ENCODE measurements at places on chromosomes 2 and 18.
A peak's percentile ranks its signal among the peaks of the same experiment; 100 is the strongest.

- H3K27me3 ChIP-seq, result no peaks in the 10 kb centered on the region
- H3K4me3 ChIP-seq, result no peak overlapping the region
- H3K36me3 ChIP-seq, result no peaks in the 10 kb centered on the region
- H3K4me1 ChIP-seq, result no peaks in the 10 kb centered on the region
Measured at GRCh38 chr2:237466211-237466610, 20.8 kb upstream of the MLPH start.

DNA sequence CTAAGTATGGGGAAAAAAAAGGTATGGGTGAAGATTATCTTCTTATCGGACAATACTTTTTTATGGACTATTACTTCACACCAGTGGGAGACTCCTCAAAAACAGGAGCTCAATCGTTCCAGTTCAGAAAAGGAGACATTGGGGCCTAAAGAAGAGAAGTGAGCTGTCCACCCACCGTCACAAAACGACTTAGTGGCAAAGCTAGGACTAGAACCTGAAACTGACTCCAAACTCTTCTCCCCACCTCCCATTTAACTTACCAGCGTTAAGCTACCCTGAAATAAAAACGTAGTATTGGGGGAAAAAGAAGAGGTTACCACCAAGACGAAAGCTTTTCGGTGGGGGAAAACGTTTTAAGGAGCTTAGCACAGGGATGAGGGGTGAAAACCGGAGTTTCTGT lies 503 bp downstream of the GTF3C3 start:
- H3K27ac ChIP-seq, result peak overlapping the region; percentile 85
- H3K36me3 ChIP-seq, result no peaks in the 10 kb centered on the region
- no peak for DNase-seq
- H3K4me3 ChIP-seq, result peak overlapping the region; percentile 73
- H3K4me1 ChIP-seq, result no peaks in the 10 kb centered on the region
- no peaks in the 10 kb centered on the region for H3K27me3 ChIP-seq

DNA sequence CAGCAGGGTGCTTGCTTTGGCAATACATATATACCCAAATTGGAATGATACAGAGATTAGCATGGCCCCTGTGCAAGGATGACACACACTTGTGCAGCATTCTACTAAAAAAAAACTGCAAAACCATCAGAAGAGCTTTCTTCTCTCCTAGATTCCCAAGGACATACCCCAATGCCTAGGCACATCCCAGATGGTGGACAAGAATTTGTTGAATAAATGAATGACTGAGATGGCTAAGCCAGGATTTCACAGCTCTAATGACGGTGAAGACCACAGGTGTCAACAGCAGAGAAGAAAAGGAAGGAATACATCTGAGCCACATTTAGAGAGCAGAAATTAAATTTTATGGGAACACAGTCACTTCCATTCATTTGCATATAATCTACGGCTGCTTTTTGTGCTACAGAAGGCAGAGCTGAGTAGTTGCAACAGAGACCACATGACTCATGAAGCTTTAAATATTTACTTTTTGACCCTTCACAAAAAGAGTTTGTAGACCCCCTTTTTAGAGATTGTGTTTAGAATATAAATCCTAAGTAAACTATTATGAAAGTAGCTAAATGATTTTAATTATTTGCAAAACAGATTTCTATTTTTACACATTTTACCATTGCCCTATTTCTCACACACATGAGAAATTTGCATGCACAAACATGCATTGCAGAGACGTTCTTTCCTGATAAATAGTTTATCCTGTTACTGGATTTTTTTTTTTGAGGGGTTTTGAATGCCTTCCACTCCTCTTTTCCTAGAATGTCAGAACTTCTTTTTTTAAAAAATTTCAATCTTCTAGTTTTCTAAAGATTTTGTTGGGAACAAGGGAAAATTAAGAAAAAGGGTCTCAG lies 119.0 kb downstream of the PMAIP1 start:
- H3K4me3 ChIP-seq, result no peak overlapping the region
- H3K27ac ChIP-seq, result no peak overlapping the region

DNA sequence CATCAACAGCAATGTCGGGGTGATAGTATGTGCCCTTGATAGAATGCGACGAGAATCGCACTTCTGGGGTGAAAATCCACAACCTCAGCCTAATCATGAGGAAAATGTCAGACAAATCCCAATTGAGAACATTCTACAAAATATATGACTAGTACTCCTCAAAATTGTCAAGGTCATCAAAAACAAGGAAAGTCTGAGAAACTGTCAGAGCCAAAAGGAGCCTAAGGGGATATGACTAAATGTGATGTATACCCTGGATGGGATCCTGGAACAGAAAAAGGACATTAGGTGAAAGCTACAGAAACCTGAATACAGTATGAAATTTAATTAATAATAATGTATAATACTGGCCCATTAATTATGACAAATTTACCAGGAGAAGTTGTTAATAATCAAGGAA lies 7.6 kb upstream of the CACNB4 start:
- no peaks in the 10 kb centered on the region for H3K36me3 ChIP-seq
- H3K27ac ChIP-seq, result no peak overlapping the region
- DNase-seq, result no peak
- peaks cover under 1% of the 10 kb centered on the region for H3K27me3 ChIP-seq

DNA sequence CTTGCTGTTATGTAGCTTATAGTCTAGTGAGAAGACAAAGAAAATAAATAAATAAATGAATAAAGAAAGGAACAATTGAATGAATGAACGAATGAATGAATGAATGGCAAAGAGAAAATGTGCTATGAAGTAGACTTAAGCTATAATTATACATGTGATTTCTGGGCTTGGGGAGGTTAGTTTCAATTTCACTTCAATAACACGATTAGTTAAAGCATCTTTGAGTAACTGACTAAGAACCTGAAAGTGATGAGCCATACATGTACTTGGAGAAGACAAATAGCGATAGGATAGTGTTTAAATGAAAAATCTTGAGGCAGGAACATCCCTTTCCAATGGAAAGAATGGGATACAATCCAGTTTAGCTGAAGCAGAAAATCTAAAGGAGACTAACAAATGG lies 593.1 kb upstream of the LRRTM4 start:
- no peak for DNase-seq
- no peaks in the 10 kb centered on the region for H3K4me1 ChIP-seq
- no peak overlapping the region for H3K27ac ChIP-seq
- H3K36me3 ChIP-seq, result no peaks in the 10 kb centered on the region

- peaks cover 40% of the 10 kb centered on the region for H3K4me1 ChIP-seq
- peak overlapping the region; percentile 86 for H3K4me3 ChIP-seq
- H3K27me3 ChIP-seq, result no peaks in the 10 kb centered on the region
- peak overlapping the region; percentile 83 for H3K27ac ChIP-seq
- no peak for DNase-seq
- H3K36me3 ChIP-seq, result no peaks in the 10 kb centered on the region
Measured at GRCh38 chr2:26970928-26971627, 641 bp downstream of the MAPRE3 start.

DNA sequence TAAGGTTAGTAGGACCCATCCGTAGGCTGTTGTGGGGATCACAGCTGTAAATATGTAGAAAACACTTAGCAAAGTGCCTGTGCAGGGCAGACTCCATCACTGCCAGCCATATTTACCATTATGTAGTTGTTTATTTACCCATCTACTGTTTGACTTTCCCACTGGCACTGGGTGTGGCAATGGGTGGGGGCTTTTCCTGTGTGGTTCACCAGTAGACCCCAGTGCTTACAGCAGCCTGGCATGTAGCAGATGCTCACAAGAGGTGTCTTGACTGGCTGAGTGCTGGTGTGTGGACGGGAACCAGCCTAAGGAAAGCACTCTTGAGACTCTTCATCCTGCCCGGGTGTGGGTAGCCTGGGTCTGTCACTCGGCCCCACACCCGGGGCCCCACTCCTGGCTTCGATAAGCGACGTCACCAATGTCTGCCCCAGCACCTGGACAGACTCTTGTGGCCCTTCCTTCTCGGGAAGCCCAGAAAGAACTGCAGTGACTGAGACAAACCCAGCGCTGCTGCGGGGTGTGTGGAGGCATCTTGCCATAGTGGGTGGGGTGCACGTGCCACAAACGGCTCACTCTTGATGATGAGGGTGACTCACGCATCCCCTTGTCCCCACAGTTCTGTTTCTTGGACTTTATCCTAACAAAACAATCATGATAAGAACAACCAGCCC lies 78.3 kb downstream of the HDAC4 start:
- no peaks in the 10 kb centered on the region for H3K27me3 ChIP-seq
- no peak for DNase-seq
- H3K27ac ChIP-seq, result no peak overlapping the region
